ENCODE measurements at places on chromosomes 7 and 10.

- DNase-seq, result no peak
These were observed 42.5 kb downstream of the SYPL1 start for GRCh38 chr7:106069471-106070200.

- peak; percentile 80 for DNase-seq
These were observed 704 bp downstream of the TNKS2 start for GRCh38 chr10:91798649-91799611.

DNA sequence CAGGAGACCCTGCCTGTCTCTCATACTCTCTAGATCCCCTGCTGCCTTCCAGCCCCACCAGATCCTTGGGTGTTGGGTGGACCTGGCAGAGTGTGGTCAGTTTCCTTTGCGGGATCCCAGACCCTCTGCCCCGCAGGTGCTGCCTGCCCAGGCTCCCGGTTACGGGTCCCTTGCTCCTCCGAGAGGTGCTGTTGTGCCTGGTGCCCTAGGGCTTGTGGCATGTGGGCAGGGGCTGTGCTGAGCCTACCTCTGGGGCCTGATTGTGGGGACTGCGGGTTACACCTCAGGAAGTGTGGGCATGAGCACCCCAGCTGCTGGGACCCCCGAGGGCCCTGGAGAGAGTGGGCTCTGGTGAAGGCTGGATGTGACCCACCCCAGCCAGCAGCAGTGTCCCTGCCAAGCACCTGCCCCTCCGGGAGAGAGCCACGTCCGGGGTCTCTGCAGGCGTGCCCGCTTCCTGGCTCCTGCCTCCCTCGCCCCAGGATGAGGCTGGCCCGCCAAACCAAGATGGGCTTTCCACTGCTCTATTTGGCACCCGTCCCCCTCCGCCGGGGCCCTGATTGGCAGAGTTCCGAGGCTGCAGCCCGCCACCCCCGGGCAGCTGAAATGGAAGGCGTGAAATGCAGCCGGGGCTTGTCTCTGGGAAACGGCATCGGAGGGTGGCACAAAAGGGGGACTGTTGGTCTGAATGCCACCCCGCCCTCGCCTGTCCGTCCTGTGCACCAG lies 17.0 kb downstream of the CLIP2 start:
- DNase-seq, result no peak

GRCh38 chr7:151665368-151665767 lies 145.7 kb upstream of the RHEB start:
- DNase-seq, result peak; percentile 20
